ENCODE measurements at places on chromosomes 2 and 18.

DNA sequence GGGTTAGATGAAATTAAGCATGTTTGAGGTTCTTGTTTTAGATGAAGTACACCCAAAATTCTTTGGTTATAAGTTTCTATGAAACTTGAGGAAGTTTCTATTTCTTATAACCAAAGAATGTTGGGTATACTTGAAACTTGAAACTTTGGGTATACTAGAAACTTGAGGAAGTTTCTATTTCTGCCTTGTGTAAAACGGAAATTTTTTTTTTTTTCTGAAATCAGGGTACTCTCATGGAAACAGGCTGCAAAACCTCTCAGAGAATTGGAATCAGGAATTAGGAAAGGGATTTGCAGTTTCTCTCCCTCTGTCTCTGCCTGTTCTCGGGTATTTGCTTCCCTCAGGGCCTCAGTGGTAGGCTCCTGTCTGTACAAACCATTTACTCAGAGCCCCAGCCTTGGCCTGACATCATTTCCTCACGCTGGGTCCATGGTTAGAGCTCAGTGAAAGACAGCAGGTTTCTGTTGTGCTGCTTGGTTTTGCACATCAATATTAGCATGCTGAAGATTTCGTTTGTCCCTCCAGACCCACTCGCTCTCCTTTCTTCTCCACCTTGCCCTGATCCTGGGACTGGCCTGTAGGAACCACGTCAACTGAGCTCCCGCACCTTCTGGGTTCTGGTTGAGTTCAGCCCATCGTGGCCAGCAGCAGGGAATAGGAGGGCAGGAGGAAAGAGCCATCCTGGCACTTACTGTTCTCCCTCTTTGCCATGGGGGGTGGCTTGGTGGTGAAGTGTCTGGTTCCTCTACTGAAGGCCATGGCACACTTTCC lies 106.4 kb downstream of the POLR1A start:
- DNase-seq, result peak; percentile 56

- DNase-seq, result peak; percentile 87
Measured at GRCh38 chr2:41610501-41611190, 437.2 kb upstream of the PKDCC start.

DNA sequence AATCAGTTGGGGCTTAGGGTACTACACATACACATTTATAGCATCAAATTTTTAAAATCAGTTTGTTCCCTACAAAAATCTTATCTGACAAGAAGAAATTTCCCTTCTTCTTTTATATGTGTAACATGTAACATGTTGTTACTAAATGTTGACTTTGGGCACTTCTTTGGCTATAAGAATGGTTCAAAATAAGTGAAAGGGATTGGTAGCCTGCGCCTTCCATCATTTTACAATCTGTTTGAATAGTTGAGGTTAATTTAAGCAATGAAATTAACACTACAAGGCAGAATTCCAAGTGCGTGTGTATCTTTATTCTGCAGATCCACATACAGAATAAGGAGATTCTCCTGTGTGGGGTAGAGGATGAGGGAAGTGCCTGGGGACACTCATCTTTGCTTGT lies 30.2 kb upstream of the SPP2 start:
- DNase-seq, result no peak

DNA sequence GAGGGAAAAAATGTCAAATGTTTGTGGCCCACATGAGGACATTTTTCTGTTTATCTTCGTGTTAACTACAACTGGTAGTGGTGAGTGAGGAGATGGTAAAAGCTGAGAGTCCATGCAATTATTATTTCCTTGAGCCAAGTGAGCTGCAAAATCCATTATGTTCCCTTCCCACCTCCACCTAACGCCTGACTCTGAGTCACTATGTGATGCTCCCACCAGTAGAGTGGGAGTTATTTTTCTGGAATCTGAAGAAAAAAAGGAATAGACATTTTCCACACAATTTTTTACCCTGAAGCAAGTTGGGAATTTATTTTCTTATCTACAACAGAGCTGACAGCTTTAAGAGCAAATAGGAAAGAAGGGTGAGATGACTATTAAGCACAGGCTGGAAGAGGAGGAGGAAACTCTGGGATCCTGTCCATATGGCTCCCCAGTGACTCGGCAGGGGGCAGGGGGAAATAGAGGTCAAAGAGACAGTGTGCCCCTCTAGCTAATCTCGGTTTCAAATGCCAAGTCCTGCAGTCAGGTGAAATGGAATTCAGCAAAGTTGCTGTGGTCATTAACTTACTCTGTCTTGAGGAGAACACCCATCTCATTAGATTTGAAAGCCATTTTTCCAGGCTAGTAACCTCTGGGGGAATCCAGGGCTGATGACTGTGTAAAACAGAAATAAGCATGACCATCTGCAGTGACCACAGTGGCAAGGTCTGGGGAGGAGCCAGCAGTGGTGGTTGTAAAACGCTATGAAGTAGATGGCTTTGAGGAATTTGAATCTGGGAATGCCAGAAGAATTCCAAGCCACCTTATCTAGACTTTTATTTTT lies 463.9 kb downstream of the STK39 start:
- DNase-seq, result no peak

GRCh38 chr2:27799646-27800010 lies 28.1 kb downstream of the MRPL33 start:
- no peak for DNase-seq

Data from cardiac fibroblast (primary cell).